ENCODE measurements at places on chromosomes 1 and 21. TPM values are rescaled to one million over a fixed set of nuclear protein-coding genes. Genes with fewer than 3 reads are reported as not detected.

SPATA21 gene
- total RNA-seq = not detected

DNA sequence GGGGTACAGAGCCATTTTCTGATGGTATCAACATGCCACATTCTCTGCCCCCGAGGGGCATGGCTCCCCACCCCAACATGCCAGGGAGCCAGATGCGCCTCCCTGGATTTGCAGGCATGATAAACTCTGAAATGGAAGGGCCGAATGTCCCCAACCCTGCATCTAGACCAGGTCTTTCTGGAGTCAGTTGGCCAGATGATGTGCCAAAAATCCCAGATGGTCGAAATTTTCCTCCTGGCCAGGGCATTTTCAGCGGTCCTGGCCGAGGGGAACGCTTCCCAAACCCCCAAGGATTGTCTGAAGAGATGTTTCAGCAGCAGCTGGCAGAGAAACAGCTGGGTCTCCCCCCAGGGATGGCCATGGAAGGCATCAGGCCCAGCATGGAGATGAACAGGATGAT is 50.6 kb downstream of the ACP6 start:
- no peak overlapping the region for H3K27ac ChIP-seq
- H3K27me3 ChIP-seq = no peaks in the 10 kb centered on the region
- H3K4me3 ChIP-seq = no peak overlapping the region
- DNase-seq = no peak
- H3K4me1 ChIP-seq = 0 out of 2 replicates have a peak, but pooled peaks cover 2% of the 10 kb centered on the region
- peaks cover 30% of the 10 kb centered on the region for H3K36me3 ChIP-seq

FAM3B gene
- 2.5 TPM for total RNA-seq

DNA sequence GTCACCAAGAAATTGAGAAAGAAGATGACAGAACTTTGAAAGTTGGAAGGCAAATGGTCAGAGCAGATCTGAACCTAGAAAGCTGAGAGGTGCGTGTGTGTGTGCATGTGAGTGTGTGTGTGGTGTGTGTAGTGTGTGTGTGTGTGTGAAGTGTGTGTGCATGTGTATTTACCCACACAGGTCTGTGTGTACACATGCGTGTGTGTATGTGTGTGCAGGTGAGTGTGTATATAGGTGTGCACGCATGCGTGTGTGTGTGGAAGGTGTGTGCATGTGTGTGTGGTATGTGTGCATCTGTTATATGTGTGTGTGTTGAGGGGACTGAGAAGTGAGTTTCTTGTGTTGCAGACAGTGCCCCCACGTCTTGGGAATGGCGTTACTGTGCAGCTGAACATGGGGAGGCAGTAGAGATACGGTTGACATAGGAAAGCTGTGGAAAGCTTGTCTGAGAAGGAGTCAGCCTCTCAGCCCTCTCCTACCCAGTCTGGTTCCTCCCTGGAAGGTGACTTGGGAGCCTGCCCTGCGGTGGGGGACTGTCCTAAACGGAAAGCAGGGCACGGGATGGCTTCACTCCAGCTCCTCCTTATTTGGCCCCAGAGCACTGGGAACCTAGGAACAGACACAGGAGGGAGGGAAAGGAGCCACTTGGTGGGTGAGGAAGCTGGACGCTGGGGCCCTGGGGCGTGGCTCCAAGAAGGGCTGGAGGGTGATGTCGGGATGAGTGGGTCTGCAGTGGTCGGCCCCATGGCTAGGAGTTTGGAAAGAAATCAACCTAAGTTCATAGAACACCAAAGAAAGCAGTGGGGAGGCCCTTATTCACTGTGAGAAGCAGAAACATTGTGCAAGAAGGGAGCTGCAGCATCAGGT is 97.2 kb downstream of the PCBP3 start:
- DNase-seq = no peak
- H3K36me3 ChIP-seq = no peaks in the 10 kb centered on the region
- no peak overlapping the region for H3K4me3 ChIP-seq
- no peak overlapping the region for H3K27ac ChIP-seq
- H3K4me1 ChIP-seq = no peaks in the 10 kb centered on the region
- no peaks in the 10 kb centered on the region for H3K27me3 ChIP-seq

DNA sequence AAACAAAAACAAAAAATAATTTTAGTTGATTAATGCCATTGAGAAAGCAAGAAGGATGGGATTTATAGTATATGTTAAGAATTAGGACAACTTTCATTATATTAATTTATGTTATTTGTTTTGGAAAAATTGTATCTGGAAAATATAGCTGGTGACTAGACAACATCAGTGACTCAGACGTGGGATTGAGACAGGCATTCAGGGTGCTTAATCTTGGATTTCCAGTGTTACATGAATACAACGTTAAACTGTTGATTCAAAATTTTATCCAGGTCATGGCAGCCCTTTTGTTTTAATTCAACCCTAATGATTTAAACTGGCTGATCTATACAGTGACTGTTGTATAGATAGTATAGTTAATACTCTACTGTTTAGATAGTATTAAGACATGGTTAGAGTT is 827.1 kb upstream of the B3GALT2 start:
- no peaks in the 10 kb centered on the region for H3K36me3 ChIP-seq
- H3K27me3 ChIP-seq = no peaks in the 10 kb centered on the region
- H3K4me1 ChIP-seq = no peaks in the 10 kb centered on the region
- no peak overlapping the region for H3K4me3 ChIP-seq
- no peak overlapping the region for H3K27ac ChIP-seq
- no peak for DNase-seq

- H3K4me1 ChIP-seq = peaks cover 4% of the 10 kb centered on the region
- no peaks in the 10 kb centered on the region for H3K27me3 ChIP-seq
- H3K4me3 ChIP-seq = no peak overlapping the region
- peaks cover 82% of the 10 kb centered on the region for H3K36me3 ChIP-seq
- no peak for DNase-seq
These were observed 24.4 kb downstream of the CAP1 start for GRCh38 chr1:40064797-40065499.
